ENCODE measurements at places on chromosomes 13 and 19. TPM values are rescaled to one million over a fixed set of nuclear protein-coding genes. Genes with fewer than 3 reads are reported as not detected.

ATP4B gene
- total RNA-seq = not detected

GIPC1 gene
- total RNA-seq = 189 TPM

CEACAM16 gene
- not detected for total RNA-seq

ASF1B gene
- total RNA-seq = 24.0 TPM

ATXN8OS gene
- total RNA-seq = not detected

PPP1R13L gene
- 3.3 TPM for total RNA-seq

RPL18 gene
- 1,891 TPM for total RNA-seq

GPR183 gene
- total RNA-seq = under 0.01 TPM

UPF3A gene
- 41.1 TPM for total RNA-seq

C3 gene
- 0.22 TPM for total RNA-seq

CRX gene
- not detected for total RNA-seq

KDELR1 gene
- total RNA-seq = 36.3 TPM

TMPRSS9 gene
- total RNA-seq = not detected

IL4I1 gene
- 1.3 TPM for total RNA-seq

ZNF66 gene
- 1.7 TPM for total RNA-seq

CYP4F2 gene
- total RNA-seq = not detected

SLC17A7 gene
- not detected for total RNA-seq

FARP1 gene
- total RNA-seq = 34.0 TPM
